H4 (cell line): ENCODE measurements at places on chromosomes 16 and 17. TPM values are rescaled to one million over a fixed set of nuclear protein-coding genes. Genes with fewer than 3 reads are reported as not detected.
A peak's percentile ranks its signal among the peaks of the same experiment; 100 is the strongest.

TRAPPC1 gene
- total RNA-seq: 22.8 and 33.4 TPM in 2 replicates

MARVELD3 gene
- not detected in 2 replicates for total RNA-seq

SLFN11 gene
- 37.0 and 47.6 TPM in 2 replicates for total RNA-seq

KRT17 gene
- total RNA-seq: 81.4 and 83.8 TPM in 2 replicates

MRM1 gene
- 3.4 and 8.9 TPM in 2 replicates for total RNA-seq

SLFN14 gene
- not detected in 2 replicates for total RNA-seq

CARD14 gene
- total RNA-seq: 0.15 TPM in 1 of 2 replicates, not detected in the other

ZNF287 gene
- total RNA-seq: 9.0 and 9.9 TPM in 2 replicates

KRTAP4-5 gene
- not detected in 2 replicates for total RNA-seq

PRSS22 gene
- not detected in 2 replicates for total RNA-seq

EVPL gene
- not detected in 2 replicates for total RNA-seq

RRAD gene
- 0.12 TPM in 1 of 2 replicates, not detected in the other for total RNA-seq

PIPOX gene
- 0.23 and 0.58 TPM in 2 replicates for total RNA-seq

- no peak for DNase-seq
Observed at GRCh38 chr17:67922503-67922902, 73.8 kb downstream of the C17orf58 start.

- no peak for DNase-seq
Observed at GRCh38 chr17:34001246-34001645, 253.8 kb upstream of the CCL2 start.

GRCh38 chr16:88638323-88639230, at the start of gene IL17C:
IL17C (plus strand) TSS chr16:88638572; CDS start chr16:88638642, 70 bp downstream.
- no peak for DNase-seq

- DNase-seq: no peak
Observed at GRCh38 chr16:86513471-86514277, 3.3 kb downstream of the FOXF1 start.

- DNase-seq: no peak
Observed at GRCh38 chr16:29662729-29663015, 375 bp upstream of the SPN start.

DNA sequence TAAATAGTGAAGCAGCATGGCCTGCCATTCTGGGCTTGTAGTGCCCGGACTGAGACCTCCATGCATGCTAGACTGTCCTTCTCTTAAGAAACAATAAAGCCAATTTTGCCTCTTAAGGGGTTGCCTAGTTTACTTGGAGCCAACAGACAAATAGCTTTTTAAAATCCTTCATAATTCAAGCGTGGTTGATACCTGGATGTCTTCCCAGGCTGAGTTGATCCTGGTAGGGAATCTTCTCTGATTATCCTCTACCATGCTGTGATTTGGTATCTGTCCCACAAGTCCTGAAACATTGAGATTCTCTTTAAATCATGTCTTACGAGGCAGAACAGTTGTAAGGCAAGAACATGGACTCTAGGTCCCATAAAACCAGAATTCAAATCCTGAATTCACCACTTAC, 359.6 kb upstream of the CCL2 start:
- no peak for DNase-seq

DNA sequence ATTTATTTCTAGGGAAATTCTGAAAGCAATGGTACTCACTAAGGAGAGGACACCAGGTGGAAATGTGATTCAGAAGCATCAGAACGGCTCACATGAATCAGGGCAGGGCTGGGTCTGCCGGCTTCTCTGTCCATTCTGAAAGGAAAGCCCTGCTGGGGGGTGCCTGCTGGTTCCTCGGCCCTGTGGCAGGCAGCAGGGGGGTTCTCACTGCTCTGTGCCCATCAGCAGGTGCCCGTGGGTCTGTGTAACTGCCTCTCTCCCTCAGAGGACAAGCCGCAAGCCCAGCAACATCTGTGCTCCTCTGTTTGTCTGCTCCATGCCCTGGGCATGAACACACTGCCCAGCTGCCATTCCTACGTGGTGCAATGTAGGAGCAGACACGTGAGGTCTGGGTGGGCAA, 74.9 kb upstream of the ZNF423 start:
- DNase-seq: no peak

- DNase-seq: no peak
Observed at GRCh38 chr17:82737967-82738877, 2.8 kb downstream of the FN3K start.

GRCh38 chr17:28074010-28074409, 31.5 kb downstream of the NLK start:
- no peak for DNase-seq

DNA sequence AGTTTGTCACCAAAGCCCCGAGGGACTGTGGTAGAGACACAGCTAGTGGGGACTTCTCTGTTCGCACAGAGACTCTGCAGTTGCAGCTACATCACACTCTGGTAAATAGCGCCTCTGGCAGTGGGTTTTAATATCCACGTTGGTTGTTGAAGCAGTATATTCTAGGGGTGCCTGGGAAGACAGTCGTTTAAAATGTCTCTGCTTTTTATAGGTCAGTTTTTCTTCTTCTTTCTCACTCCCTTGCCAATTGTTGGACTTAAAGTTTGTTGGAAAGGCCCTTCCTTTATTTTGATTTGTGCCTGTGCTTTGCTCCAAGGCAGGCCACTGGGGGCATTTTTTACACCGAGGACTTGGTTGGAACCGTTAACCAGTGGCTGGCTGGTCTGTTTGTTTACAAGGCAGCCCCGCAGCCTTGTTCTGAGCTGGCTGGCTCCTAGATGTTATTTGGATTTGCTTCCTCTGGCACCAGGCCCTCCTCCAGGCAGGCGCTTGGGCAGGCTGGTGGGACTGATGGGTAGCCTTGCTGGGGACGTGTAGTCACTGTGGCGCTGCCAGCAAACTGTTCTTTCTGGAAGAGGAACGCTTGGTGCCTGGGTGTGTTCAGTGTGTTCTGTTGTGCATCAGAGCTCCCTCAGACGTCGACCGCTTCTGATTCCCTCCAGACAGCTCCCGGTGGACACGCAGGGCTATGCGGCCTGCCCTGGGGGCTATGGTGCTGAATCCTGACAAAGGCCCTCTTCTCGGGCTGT, 218.2 kb upstream of the CHMP6 start:
- peak; percentile 79 for DNase-seq

- peak; percentile 58 for DNase-seq
Observed at GRCh38 chr16:31472709-31473203, 804 bp downstream of the TGFB1I1 start.

GRCh38 chr17:20289984-20290383, 177.4 kb downstream of the LGALS9B start:
- no peak for DNase-seq

DNA sequence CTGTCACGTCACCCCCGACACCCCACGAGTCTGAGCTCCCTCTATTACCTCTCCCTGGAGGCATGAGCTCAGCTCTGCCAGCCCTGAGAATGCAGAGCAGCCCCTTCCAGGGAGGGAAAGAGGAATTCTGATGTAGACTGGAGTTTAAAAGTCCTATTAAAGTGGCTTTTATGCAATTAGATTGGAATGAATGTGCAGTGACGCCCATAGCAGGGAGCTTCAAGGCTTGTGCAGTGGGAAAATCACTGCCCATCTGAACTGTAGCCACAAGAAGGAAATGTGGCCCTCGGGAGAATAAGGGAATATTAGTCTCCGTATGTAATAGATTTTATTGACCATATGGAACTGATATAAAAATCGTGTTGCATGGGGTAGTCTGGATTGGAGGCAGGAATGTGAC, 66.9 kb downstream of the ZNF423 start:
- DNase-seq: no peak

GRCh38 chr17:5770441-5771270, 186.3 kb upstream of the NLRP1 start:
- DNase-seq: no peak

GRCh38 chr16:79250502-79251098, 349.9 kb downstream of the MAF start:
- no peak for DNase-seq

DNA sequence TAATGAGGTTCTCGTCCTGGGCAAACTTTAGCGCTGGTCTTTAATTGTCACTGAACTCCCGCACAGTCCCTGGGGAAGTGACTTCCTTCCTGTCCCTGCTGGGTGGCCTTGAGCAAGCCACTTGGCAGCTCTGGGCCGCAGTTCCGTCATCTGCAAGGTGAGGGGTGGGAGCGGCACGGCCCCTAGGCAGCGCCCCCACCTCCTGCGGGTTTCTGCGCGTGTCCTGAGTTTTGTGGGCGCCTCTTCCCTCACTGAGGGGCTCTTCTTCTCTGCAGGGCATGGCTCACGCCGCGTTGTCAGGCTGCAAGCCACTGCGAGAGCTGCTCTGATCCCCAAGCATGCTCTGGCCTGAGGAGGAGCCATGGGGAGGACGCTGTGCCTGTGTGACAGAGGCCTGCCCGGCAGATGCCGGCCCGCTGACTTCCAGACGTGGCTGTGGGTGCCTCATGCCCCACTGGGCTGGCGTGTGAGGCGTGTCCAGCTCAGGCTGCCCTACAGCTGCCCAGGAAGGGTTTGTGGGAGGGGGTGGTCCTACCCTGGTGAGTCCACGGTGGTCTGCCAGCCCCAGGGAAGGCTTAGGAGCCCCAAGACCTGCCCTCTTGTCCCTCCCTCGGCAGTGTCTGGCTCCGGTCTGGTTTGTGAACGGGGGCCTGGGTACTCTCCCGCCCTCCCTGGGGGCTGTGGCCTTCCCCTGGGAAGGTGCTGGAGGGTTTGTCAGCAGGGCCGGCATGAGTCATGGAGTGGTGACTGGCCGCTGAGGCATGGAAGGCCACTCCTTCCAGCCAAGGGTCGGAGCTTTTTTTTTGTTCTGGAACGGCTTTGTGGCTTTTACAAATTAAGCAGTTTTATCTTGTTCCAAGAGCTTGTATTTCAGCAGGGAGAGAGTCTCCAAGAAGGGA, 182.0 kb downstream of the SEC14L1 start:
- DNase-seq: peak; percentile 99

DNA sequence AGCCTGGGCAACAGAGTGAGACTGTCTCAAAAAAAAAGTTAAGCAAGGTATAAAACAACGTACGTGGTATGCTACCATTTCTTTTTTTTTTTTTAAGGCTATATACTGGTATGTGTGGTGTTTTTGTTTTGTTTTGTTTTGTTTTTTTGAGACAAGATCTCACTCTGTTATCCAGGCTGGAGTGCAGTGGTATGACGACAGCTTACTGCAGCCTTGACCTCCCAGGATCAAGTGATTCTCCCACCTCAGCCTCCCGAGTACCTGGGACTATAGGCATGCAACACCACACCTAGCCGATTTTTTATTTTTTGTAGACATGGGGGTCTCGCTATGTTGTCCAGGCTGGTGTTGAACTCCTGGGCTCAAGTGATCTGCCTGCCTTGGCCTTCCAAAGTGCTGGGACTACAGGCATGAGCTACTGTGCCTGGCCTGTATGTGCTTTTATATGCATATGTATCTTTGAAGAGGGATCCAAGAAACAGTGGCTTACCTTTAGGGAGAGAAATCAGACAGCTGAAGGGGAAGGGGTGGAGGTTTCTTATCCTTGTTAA, 6.5 kb downstream of the CENPV start:
- DNase-seq: no peak

- no peak for DNase-seq
Observed at GRCh38 chr16:23101012-23101550, 48.2 kb downstream of the USP31 start.

DNA sequence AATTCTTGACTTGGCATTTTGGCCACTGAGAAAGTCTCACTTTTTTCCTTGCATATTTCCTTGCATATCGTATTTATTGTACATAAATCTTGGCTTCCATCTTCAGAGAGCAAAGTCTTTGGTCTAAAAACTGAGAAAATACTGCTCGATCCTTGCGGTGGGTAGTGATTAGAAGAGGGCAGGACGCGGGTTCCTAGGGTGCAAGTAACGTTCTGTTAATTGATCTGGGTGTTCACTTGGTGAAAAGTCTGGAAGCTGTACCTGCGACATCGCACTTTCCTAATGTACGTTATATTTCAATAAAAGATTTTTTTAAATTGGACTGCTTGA, 758 bp upstream of the UBALD2 start:
- DNase-seq: no peak

DNA sequence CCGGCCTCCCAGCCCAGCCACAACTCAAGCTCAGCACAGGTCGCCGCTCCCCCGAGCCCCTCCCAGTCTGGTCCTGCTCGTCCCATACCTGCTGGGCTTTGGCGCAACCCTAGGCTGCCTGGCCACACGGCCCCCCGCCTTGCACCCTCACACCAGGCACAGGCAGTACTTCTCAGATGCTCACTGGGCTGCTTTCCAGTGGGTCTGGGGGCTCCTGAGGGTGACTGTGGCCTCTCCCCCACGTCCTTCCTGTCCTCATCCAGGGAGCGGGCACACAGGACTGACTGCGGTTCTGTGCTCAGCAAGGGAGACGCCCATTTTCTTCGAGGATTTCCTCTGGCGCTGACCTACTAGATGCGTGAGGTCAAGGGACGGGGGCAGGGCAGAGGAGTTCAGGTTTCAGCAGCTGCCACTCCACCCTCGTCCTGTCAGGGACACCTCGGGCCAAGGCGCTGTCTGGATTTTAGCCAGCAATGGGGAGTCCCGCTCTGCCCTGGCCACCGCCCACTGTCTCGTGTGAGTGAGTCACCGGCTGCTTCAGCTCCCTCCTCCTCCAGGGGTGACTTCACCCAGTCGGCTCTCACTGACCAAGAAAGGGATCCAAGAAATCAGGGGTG, 115.8 kb downstream of the NPIPB11 start:
- DNase-seq: peak; percentile 98

DNA sequence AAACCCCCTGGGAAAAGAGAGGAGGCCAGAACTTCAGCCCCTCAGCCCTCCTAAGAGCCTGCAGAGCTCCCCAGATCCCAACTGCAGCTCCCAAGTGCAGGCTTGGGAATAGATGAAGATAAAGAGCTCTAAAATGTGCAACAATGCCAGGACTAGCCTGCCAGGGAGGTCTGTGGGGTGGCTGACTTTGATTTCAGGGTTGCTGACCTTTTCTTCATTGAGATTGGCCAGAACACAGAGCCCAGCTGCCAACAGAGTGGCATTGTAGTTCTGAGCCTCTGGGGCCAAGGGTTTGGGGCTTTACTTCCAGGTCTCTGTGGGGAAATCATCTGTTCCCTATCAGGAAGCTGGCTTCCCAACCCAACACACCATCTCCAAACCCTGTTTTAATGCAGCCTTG, 120.6 kb downstream of the COPRS start:
- DNase-seq: no peak

GRCh38 chr16:53078765-53079485, 24.1 kb downstream of the CHD9 start:
- no peak for DNase-seq

GRCh38 chr16:828891-829290, 28.4 kb upstream of the GNG13 start:
- no peak for DNase-seq

GRCh38 chr16:65414284-65414984, 292.6 kb upstream of the CDH11 start:
- DNase-seq: peak; percentile 88

GRCh38 chr17:42922294-42922693, 21.7 kb downstream of the G6PC1 start:
- no peak for DNase-seq
